Non-pigmented ciliary epithelial cell (primary cell): ENCODE measurements at places on chromosomes 5 and 9.

- DNase-seq: no peak
Measured at GRCh38 chr9:24881361-24881760, 335.7 kb upstream of the IZUMO3 start.

DNA sequence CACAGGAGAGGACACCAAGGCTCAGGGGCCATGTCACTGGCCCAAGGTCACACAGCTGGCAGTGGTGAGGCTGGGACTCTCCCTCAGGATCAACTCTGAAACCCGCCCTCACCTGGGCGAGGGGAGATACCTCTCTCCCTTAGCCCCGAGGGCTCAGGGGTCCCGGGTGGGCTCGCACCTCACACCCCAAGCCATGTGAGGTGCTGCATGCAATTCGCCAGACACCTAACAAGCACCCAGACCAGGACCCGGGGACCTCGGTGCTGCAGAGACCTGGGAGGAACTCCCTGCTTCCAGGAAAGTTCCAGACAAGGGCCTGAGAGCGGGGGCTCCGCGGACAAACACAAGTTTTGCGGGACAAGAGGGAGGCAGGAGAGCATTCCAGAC, 19.3 kb downstream of the BRD3 start:
- no peak for DNase-seq

DNA sequence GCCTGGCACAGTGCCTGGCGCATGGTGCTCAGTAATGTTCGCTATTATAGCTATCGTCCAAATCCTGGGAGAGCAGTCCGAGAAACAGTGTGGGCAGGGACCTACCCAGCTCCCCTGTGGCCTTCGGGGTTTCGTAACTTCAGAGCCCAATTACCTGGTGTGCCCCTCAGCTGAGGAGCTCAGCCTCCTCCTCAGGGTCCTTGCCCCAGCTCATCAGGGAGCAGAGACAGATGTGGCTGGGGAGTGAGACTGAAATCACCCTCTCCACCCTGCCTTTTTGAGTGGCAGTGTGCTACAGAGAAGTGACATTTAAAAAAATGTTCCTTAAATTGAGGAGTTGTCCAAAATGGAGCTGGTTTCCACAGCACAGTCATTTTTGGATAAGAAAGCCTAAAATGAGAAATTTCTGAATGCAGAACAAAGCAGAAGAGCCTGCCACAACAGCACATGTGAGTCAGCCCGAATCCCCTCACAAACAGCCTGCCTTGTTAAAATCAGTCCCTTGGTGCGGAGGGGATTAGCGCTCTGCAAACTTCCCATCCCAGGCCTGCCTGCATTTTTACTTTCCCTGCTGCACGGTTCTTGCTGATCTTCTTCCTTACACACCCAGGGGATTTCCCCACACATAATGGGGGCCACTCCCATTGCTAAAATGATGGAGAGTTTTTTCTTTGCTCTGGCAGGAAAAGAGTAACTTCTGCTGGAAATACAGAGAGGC, 78.1 kb upstream of the PITX1 start:
- no peak for DNase-seq

DNA sequence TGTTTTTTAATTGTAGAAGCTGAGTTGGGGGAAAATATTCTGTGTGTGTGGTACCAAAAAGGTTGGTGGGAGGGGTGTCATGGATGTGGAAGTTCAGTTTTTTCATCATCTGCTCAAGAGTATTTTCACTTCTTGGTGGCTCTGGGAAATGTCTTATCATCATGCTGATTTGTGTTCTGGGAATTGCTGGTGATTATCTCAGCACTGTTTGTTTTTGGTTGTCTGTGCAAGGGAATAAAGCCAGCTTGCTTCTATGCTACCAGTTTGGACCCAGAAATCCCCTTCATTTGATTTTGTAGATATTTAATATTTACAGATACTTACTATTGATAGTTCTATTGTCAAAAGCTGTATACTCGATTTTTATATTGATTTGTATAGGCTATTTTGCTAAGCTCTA, 2289.7 kb downstream of the MAT2B start:
- DNase-seq: no peak

DNA sequence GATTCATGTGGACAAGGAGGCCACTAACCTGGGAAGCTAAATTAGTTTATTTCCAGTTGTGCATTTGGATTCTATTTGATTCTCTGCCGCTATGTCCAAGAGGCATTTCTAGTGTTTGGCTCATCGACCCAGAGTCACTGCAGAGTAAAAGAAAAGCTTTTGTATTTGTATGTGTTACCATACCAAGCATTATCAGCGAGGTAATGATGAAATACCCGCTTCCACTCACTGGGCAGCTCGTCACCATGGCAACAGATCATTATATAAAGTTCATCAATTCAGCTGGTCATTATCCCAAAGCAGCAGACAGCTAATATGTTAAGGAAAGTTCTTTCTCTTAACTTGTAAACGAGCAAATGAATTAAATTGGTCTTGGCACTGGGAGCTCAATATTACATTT, 380.3 kb downstream of the SEMA5A start:
- no peak for DNase-seq

GRCh38 chr5:177334781-177335700, 16.4 kb downstream of the LMAN2 start:
- DNase-seq: no peak

- DNase-seq: no peak
Measured at GRCh38 chr9:128396970-128397613, 23.6 kb upstream of the CERCAM start.

GRCh38 chr5:136563489-136563888, 198.1 kb upstream of the TRPC7 start:
- no peak for DNase-seq

DNA sequence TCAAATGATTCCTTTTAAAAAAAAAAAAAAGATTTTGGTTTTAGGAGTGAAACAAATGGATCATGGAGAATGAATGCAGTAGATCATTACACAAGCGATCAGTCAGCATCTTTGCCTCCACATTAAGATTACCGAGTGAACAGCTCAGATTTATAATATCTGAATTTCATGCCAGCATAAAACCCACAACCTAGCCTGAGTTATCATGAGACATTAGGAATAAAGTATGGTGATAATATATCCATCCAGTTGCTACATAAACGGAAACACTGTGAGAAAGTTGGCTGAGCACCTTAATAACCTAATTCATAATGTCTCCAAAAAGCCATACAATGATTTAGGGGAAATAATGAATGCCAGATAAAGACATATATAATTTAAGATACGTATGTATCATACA, 553.1 kb upstream of the TUSC1 start:
- DNase-seq: no peak

DNA sequence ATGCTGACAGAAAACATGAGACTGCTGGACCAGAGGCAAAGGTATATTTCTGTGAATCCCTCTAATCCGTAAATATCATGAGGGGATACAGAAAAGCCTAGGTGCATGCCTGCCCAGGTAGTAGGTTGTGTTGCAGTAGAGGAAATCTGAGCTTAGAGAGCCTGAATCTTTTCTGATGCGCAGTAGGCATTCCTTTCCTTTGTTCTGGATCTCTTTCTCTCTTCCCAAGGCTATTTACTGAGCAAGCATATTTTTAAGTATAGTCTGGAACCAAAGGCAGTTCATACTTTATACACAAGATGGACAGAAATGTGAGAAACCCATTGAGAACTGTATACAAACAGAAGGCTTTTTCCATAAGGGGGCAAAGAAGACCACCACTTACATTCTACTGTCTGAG, 359.3 kb downstream of the TMEM161B start:
- DNase-seq: no peak

GRCh38 chr5:58871648-58872242, 288.9 kb downstream of the RAB3C start:
- no peak for DNase-seq

- no peak for DNase-seq
Measured at GRCh38 chr5:42502613-42503470, 79.6 kb downstream of the GHR start.

GRCh38 chr9:97786341-97786740, 66.7 kb upstream of the FOXE1 start:
- no peak for DNase-seq

DNA sequence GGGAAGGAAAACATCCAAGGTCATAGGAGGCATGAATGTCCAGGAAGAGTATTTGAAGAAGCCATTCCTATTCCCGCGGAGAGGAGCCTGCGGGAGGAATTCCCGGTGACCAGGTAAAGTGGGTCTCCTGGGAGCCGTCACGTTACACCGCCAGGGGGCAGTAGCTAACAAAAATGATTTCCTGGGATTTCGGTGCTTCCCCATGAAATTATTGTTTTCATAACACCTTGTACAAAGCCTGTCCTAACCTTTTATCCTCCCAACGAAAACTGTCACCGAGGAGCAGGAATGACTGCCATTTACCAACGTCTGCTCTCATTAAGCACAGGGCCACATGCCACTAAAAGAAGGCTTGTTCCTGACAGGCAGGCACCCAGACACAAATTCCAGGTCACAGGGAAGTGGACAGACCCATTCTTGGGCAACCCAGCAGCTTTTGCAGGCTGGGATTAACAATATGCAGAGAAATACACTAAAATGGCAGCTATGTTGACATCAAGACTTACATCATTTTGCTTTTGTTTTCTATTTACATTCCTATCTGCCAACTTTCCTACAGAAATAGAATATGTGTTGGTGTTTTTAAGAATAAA, 41.2 kb upstream of the CTSL start:
- no peak for DNase-seq

GRCh38 chr9:106626936-106627335, 236.0 kb upstream of the ZNF462 start:
- no peak for DNase-seq

- no peak for DNase-seq
Measured at GRCh38 chr5:124627815-124628595, 118.4 kb downstream of the ZNF608 start.

GRCh38 chr9:94983552-94983951, 257.1 kb downstream of the AOPEP start:
- no peak for DNase-seq

DNA sequence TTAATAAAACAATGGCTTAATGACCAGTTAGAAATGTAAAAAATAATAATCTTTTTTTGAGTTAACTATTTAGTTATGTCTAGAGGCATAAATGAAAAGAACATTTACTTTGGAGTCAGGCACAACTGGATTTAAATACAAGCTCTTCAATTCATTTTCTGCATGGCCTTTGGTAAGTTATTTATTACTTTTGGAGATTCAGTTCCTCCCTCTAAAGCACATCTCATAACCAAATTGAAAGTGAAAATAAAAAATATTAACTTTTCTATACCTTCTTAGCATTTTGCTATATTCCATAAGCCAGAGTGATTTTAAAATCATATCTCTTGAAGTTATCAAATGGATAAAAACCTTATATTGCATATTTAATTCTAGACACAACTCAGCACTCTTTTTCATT, 434.9 kb upstream of the SMARCA2 start:
- DNase-seq: no peak

DNA sequence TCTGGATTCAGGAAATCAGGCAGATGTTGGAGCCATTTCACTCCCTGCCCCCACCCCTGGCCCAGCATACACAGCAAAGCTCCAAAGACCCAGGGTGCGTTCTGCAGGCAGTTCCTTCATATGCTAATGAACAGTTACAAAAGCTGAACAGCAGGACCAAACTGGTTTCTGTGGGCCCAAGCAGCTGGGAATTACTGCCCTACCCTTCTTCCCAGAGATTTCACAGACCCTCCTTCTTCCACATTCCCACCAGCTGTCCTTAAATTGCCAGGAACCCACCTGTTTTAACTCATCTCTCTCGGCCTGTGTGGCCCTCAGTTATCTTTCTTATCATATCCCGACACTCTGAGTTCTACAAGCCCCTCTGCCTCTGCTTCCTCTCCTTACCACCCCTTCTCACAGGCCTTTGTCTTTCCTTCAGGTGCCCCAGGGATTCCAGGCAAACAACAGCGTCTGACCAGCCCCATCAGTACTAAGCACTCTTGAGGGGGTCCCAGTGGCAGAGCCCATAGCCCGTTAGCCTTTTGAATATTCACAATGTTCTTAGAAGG, 10.6 kb upstream of the F2RL1 start:
- DNase-seq: no peak

DNA sequence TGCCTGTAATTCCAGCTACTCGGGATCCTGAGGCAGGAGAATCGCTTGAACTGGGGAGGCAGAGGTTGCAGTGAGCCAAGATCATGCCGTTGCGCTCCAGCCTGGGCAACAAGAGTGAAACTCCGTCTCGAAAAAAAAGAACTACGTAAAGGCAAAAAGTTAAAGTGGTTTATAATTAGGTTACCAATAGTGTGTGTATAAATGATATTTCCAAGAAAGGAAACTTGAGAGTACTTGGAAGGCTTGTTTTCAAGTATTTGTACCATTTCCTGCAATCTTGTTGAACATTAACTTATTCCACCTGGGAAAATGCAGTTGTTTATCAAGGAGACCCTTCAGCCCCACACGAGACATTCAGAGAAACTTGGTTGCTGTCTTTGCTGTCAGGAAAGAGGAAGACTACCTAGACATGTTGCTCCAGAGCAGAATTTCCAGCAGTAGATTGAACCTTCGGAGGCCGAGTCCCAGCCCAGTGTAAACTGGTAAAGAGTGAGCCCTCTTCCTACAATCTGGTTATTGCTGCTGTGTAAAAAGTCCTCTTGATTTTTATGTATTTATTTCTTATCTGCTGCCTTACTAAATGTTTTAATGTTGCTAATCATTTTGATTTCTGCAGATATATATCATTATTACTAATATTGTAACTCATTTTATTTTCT, 30.1 kb downstream of the STXBP1 start:
- DNase-seq: no peak

- no peak for DNase-seq
Measured at GRCh38 chr5:173456751-173457171, 128.5 kb upstream of the STC2 start.

DNA sequence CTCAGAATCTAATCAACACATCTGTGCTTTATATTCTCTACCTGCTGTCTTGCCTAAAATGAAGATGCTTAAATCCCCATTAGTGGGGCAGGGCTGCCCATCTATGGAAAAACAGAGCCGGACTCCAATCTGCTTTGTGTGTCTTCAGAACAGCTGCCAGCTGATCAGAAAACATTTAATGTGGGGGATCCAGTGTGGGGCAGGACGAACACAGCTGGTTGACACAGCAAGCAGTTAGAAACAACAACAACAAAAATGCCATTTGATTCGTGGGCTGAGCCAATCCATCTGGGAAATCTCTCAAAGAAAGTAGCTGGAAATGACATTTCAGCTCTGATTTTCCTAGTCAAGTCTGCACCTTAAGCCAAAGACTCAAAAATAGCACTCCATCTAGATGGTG, 99.8 kb downstream of the PPP2R2B start:
- no peak for DNase-seq

DNA sequence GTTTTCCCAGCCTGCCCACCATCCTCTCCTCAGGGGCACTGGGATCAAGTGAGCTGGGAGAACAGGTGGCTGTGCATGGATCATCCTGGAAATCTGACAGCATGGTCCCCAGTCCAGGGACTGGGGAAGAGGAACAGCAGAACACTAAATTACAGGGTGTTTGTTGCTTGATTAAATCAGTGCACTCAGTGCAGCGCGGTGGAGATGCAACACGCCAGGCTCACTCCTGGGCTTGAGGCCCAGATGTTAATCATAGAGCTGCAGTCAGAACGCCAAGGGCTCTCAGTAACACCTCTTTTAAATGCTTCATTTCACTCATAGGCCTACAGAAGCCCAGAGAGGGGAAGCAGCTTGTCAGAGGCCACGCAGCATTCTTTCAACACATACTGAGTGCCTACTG, 14.2 kb upstream of the LARP1 start:
- DNase-seq: no peak
